Naive thymus-derived CD4-positive, alpha-beta T cell (primary cell): ENCODE measurements at places on chromosomes 12 and 14.

DNA sequence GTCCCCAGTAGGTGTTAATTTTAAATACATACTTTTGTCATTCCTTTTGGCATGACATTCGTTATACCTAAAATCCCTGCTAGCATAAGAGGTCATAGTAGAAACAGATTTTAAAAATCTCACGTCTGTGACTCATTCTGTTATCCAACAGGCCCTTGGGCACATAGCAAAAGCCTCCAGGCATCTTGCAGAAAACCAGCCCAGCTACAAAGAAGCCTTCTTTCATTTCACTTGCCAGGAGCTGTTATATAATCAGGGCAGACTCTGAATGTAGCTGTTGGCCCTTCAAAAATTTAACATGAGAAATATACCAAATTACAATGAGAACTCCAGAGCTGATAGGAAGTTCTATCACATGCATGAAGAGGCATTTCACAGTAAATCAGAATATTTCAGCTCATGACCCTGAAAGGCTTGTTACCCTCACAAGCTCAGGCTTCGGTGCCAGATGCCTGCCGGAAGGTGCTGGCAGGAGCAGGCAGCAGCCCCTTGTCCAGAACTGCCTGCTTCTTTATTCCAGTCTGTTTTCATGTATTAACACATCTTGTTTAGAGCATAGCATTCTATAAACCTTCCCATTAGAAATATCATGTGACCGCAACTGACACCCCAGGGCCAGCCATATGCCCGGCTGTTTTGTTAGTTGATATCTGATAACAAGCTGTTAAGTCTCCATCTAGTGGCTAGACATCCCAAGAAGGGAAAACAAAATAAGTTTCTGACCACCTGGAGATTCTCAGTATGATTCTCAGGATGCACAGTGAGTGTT lies 17.8 kb downstream of the E2F7 start:
- no peak for DNase-seq

- DNase-seq, result no peak
Observed at GRCh38 chr12:18706798-18707197, 31.0 kb downstream of the PLCZ1 start.

DNA sequence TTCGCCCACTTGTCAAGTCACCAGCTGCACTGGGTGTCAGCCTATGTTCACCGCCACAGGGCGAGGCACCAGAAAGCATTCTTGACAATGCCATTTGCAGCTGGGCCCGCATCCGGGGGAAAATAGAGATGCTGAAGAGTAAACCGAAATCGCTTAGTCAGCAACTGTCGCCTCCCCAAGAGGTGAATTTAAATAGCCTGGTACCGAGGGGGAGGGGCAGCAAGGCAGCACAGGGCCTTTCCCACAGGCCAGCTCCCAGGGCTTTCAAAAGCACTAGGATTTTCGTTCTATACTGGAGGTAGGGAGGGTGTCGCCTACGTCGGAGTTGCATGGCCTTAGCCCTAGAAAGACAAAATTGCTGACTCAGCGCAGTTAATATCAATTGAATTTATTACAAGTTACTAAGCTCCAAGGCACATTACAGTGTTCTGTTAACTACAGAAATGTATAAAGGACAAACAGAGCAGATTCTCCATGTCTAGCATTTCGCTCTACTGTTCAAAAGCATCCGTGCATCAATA lies 4.3 kb downstream of the IRF2BPL start:
- no peak for DNase-seq

GRCh38 chr12:118480235-118480634 lies 103.9 kb downstream of the SUDS3 start:
- DNase-seq, result no peak

DNA sequence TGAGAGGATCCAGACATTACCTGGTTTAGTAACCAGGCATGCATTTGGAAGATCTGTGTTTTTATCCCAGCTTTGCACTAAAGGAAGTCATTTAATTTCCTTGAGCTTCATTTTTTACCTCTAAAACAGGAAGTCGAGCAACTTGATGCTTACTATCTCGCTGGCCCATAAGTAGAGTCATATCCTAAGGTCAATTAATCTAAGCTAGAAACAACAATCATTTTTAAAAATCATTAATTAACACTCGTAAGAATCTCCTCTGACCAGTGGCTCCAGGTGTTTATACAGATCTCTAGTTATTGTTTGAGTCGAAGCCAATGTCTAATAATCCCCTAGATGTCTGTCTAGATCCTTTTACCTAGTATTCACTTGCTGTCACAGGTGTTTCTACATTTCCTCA lies 355.8 kb upstream of the DCN start:
- DNase-seq, result no peak

DNA sequence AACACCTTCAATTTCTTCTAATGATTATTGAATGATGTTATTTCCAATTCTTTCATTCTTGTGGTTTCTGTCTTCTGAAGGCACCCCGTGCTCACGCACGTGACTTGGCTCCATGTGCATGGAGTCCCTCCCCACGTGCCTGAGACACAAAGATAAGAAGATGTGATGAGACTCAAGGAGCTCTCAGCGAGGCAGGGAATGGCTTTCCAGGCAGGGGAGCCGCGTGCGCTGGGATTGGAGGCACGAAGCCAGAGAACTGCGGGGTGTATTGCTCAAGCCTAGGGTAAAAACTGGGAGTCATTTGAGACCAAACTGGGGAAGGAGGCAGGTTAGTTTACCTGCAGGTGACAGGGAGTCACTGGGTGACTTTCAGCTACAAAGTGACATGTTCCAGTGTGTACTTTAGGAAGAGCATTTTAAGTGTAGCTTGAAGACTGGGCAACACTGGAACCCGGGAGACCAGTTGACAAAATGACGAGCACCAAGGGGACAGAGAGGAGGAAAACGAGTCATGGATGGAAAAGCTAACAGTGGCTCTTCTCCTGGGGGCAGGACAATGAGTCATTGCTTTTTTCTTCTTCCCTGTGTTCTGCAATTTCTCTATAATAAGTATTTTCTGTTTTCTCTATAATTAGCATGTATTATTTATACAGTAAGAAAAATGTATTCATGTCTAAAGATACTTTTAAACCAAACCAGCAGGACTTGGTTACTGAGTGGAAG lies 311.7 kb upstream of the FKBP4 start:
- DNase-seq, result no peak

- DNase-seq, result no peak
Observed at GRCh38 chr12:52686756-52687487, 6.7 kb upstream of the KRT1 start.

DNA sequence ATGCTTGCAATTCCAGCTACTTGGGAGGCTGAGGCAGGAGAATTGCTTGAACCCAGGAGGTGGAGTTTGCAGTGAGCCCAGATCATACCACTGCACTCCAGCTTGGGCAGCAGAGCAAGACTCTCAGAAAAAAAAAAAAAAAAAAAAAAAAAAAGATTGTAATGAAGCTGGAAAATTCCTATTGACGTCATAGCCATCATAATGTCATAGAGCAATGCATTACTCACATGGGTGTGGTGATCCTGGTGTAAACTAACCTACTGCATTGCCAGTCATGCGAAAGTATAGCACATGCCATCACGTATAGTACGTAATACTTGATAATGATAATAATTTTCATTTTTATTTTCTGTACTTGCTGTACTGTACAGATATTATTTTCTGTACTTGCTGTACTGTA lies 42.7 kb upstream of the NID2 start:
- no peak for DNase-seq

DNA sequence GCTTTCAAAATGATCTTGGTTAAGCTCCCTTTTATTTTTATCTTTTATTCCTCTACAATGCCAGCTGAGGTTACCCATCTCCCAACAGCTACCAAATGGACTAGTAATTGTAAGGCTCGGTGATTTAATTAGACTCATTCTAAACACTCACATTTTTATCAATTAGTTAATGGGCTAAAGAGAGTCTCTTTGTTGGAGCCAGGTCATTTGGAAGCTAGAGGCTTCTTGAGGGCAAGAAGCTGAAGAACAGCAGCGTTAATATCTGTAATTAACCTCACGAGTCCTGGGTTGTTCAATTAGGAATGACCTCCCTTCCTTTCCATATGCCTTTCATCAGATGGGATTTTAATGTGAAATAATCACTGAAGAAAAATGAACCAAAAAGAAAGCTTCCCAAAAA lies 56.9 kb downstream of the OTX2 start:
- no peak for DNase-seq

DNA sequence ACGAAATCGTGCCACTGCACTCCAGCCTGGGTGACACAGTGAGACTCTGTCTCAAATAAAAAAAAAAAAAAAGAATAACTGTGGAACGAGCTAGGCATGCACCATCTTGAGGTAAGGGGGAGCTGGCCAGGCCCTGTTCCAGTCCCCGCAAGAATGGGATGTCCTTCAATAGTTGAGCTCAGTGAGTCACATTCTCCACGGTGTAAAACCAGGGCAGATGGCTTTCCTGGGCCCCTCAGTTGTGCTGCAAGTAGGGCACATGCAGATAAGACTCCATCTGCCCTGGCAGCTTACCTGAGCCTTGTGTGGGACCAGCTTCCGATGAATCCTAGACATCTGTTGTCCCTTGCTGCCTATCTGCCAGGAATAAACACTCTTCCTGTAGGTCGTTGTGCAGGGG lies 312.1 kb downstream of the VRK1 start:
- no peak for DNase-seq

- no peak for DNase-seq
Observed at GRCh38 chr14:65704437-65704836, 291.9 kb downstream of the FUT8 start.

DNA sequence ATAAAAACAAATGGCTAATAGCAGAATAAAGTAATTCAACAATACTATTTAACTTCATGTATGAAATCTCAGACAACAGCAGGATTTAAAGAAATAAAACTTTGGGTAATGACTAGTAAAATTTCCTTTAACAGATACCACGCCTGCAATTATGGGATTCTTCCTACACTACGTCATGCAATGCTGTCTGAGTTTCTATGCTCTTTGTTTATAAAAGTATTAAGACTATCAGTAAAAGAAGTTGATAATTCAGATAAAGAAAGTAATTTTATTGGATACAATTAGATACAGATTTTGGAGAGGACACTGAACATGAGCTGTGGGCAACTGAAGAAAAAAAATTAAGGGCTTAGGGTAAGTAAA lies 308.4 kb upstream of the LRFN5 start:
- DNase-seq, result no peak

DNA sequence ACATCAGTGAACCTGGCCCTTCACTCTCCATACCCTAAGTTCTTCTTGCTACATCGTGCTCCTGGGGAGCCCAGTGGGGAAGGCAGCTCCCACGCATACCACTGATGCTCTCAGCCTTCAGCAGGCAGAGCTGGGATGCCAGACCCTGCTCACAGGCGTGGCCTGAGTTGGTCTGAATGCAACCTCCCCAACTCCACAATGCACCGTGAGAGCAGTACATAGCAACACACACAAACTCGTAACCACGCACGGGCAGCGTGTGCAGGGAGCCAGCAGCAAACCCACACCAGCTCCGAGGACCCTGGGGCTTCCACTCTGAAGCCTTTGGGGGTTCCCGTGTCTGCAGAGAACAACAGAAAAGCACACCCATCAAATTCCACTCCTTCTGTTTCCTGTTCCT lies 37.3 kb downstream of the ANO2 start:
- DNase-seq, result no peak

GRCh38 chr12:69328426-69328825 lies 19.8 kb upstream of the LYZ start:
- DNase-seq, result no peak
